ENCODE measurements at places on chromosomes 5 and 9.

GRCh38 chr5:55481293-55481855 is 53.4 kb downstream of the PLPP1 start:
- H3K36me3 ChIP-seq = no peaks in the 10 kb centered on the region
- no peak for DNase-seq
- no peak overlapping the region for H3K4me3 ChIP-seq
- no peaks in the 10 kb centered on the region for H3K4me1 ChIP-seq
- no peaks in the 10 kb centered on the region for H3K27me3 ChIP-seq

DNA sequence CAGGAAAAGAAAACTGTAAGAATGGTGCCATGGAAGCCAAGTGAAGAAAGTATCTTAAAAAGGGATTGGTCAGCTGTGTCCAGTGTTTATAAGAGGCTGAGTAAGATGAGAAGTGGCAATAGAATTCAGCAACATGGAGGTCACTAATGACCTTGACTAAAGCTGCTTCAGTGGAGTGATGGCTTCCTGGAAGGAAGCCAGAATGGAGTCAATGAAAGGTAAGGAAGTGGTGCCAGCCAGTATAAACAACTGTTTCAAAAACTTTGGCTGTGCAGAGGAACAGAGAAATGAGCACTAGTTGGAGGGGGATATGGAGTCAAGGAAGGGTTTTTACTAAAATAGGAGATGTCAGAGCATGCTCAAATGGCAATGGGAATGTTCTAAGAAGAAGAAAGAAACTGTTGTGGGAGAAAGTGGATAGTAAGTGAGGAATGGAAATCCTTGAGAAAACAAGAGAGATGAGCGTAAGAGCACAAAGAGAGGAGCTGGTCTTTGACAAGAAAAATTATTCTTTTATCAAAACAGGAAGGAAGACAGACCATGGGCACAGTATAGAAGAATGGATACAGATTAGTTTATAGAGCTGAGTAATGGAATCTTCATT is 11.1 kb upstream of the NRG2 start:
- peaks cover 20% of the 10 kb centered on the region for H3K27me3 ChIP-seq
- no peak overlapping the region for H3K27ac ChIP-seq
- no peak for DNase-seq
- no peaks in the 10 kb centered on the region for H3K4me1 ChIP-seq
- H3K36me3 ChIP-seq = no peaks in the 10 kb centered on the region

DNA sequence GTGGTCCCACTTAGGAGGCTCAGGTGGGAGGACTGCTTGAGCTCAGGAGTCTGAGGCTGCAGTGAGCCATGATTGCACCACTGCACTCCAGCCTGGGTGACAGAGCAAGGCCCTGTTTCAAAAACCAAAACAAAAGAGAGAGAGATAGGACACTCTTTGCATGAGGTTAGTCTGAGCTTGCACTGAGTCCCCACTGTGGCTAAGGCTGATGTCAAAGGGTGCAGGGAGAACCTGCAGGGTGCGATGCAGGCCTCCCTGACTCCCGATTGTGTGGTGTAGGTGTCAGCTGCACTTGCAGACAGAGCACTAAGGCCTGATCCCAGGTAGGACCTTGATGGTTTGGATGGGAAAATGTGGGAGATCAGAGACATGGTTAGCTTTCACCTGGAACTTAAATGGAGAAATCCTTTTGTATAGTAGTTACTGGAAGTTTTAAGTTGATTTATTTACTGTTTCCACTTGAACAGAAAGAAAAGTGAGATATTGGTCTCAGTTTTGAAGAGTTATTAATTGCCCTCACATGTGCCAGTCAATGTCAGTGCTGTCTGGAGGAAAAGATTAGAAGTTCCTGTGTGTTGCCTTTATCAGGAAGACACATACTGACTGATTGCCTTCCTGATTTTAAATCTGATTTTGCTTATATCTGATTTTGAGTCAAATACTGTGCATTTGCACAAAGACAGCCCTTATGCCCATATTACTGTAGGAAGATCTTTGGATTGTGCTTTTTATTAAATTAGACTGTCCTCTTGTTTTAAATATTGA is 260.0 kb downstream of the MAST4 start:
- H3K27me3 ChIP-seq = no peaks in the 10 kb centered on the region
- H3K36me3 ChIP-seq = no peaks in the 10 kb centered on the region
- H3K4me3 ChIP-seq = no peak overlapping the region
- no peak for DNase-seq

DNA sequence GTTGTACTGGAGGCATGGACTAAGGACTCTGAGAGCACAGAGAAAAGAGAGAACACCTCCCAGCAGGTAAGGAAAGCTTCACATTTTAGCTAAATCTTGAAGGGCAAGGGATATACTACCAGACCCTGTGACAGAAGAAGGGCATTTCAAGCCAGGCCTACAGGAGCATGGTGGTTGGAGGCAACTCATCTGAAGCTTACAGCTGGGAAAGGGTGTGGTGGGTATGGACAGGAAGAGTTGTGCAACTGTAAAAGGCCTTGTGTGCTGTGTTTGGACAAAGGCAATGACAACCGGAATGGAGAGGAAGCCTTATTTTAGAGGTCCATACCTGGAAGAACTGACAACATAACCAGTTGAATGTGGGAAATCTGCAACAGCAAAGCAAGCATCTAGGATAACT is 31.2 kb downstream of the NIPSNAP3B start:
- no peaks in the 10 kb centered on the region for H3K4me1 ChIP-seq
- no peak overlapping the region for H3K27ac ChIP-seq
- H3K4me3 ChIP-seq = no peak overlapping the region
